Bronchus fibroblast of lung (primary cell): ENCODE measurements at places on chromosomes 7 and 10. TPM values are rescaled to one million over a fixed set of nuclear protein-coding genes. Genes with fewer than 3 reads are reported as not detected.

The PON1 gene
- not detected in 2 replicates for total RNA-seq

The SFXN2 gene
- 2.5 and 3.9 TPM in 2 replicates for total RNA-seq

The HABP2 gene
- total RNA-seq = not detected in 2 replicates

The MAGI2 gene
- 1.3 and 1.5 TPM in 2 replicates for total RNA-seq

The TEX47 gene
- total RNA-seq = not detected in 2 replicates

The TUBAL3 gene
- total RNA-seq = not detected in 2 replicates

The LEP gene
- not detected in 2 replicates for total RNA-seq

The PTER gene
- 7.1 and 7.2 TPM in 2 replicates for total RNA-seq

The MEST gene
- total RNA-seq = 82.5 and 84.1 TPM in 2 replicates

The PCLO gene
- total RNA-seq = 0.17 and 0.30 TPM in 2 replicates

The RET gene
- total RNA-seq = 0.17 and 0.30 TPM in 2 replicates

The PLOD3 gene
- 101 and 106 TPM in 2 replicates for total RNA-seq

The LRRC4 gene
- total RNA-seq = 0.45 and 1.2 TPM in 2 replicates

The PHYHIPL gene
- total RNA-seq = not detected in 2 replicates

The SUN3 gene
- total RNA-seq = not detected in 2 replicates

The DCLRE1A gene
- total RNA-seq = 5.5 and 7.2 TPM in 2 replicates

The FANK1 gene
- 0.59 and 0.84 TPM in 2 replicates for total RNA-seq

The C10orf105 gene
- not detected in 2 replicates for total RNA-seq

The SPAM1 gene
- total RNA-seq = not detected in 2 replicates

The ANKRD61 gene
- 0.15 TPM in 1 of 2 replicates, not detected in the other for total RNA-seq

The UCN3 gene
- not detected in 2 replicates for total RNA-seq

The MET gene
- total RNA-seq = 19.9 and 20.0 TPM in 2 replicates

The TRIM50 gene
- not detected in 2 replicates for total RNA-seq

The UPP1 gene
- total RNA-seq = 12.1 and 16.1 TPM in 2 replicates

The STAM gene
- total RNA-seq = 14.6 and 15.5 TPM in 2 replicates

The PLEKHS1 gene
- not detected in 2 replicates for total RNA-seq

The PBLD gene
- total RNA-seq = 1.3 and 2.1 TPM in 2 replicates

The NUTM2D gene
- total RNA-seq = 1.0 and 1.3 TPM in 2 replicates

The C10orf143 gene
- total RNA-seq = 1.0 and 1.7 TPM in 2 replicates

The SEMA3A gene
- total RNA-seq = 34.0 and 38.7 TPM in 2 replicates

The HMX2 gene
- total RNA-seq = not detected in 2 replicates

The CYP3A4 gene
- total RNA-seq = not detected in 2 replicates

The TFPI2 gene
- 4.6 and 5.0 TPM in 2 replicates for total RNA-seq

The FAM131B gene
- 0.84 and 1.0 TPM in 2 replicates for total RNA-seq

The CYP2C19 gene
- not detected in 2 replicates for total RNA-seq

The EMX2 gene
- not detected in 2 replicates for total RNA-seq
